Lower leg skin (tissue), 4 donors: ENCODE measurements at places on chromosomes 7 and 10. TPM values are rescaled to one million over a fixed set of nuclear protein-coding genes. Genes with fewer than 3 reads are reported as not detected.

DNMBP gene
- total RNA-seq = 78.0 TPM

GDF2 gene
- total RNA-seq = not detected

SLC29A3 gene
- total RNA-seq = 5.7 TPM

CCZ1B gene
- 27.1 TPM for total RNA-seq

FAM241B gene
- total RNA-seq = 1.6 TPM

DNA sequence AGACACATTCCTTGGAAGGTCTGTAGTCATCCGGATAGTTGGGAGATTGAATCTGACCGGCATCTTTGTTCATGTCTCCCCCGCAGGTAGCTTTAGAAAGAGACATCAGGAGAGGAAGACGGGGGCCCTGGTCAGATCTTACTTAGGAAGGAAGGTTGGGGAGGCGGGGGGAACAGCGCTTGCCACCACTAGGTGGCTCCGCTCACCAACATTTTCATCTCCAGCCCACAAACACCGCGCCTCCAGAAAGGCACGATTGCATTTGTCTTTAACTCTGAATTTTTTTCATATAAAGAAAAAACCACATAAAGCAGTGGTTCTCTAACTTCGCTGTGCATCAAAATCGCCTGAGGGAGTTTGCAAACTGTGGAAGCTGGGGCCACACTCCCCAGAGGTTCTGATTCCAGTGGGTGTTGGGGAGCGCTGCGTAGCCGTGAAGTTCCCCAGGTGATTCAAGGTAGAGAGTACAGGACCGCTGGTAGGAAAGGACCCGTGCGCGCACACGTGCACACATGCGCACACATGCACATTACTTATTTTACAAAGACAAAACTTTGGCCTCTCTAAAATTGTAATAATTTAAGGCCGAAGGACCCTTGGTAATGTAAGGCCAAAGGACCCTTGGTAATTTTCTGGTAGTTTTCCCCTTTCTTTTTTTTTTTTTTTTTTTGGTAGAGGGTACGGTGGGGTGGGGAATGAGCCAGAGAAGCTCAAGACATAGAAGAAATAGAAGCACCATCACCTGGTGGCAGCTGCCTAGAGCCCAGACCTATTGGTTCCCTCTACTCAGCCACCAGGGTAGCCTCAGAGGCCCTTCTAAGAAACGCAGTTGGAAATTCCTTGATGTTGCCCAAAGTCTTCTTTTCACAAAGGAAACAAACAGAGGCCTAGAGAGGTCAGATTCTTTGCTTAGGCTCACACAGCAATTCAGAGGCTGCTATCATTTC lies 37.4 kb upstream of the OPALIN start:
- DNase-seq = peak; percentile 30

DNA sequence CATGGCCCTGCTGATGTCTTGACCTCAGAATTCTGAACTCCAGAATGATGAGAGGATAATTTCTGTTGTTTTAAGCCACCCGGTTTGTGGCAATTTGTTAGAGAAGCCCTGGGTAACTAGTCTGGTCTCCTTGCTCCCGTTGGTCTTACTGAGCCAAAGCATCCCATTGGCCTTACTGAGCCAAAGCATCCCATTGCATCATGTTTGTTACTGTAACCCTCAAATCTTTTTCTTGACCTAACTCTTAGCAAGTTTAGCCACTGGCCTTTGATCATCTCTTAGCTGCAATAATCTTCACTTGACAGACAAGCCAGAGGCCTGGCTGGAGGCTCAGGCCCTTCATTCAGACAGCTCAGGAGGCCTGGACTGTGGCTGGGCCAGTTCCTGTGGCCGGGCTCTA lies 21.8 kb downstream of the TBXAS1 start:
- peak; percentile 26 for DNase-seq

DNA sequence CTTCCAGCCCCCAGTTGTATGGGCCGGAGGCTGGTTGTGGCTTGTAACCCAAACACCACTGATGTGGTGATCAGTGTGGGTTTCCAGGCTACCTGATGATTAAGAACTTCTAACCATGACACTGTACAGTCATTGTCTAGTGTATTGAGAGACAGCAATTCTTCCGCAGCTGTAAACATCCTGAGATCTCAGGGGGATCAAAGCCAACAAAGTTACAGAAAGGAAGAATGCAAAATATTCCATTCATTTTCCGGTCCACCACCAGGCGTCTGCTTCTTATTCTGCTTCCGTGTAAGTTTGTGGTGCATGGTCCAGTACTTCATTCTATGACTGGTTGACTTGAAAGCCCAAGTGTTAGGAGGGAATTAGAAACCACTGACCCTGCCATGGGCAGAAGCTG lies 10.3 kb upstream of the GLI3 start:
- no peak for DNase-seq

- DNase-seq = no peak
Observed at GRCh38 chr7:134368851-134369544, 52.3 kb upstream of the SLC35B4 start.

DNA sequence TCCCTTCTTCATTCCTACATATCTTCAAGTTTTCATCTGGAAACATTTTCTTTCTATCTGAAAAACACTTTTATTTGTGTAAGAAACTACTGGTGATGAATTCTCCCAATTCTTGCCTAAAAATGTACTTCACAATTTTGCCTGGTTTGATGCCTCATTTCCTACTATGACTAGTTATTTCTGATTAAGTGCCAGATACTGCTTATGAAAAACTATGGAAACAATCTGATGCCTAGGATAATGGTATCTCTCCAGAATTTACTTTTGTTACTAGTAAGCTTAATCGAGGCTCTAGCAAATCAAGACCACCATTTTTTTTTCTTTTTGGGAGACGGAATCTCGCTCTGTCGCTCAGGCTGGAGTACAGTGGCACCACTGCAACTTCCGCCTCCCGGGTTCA lies 31.3 kb downstream of the CACUL1 start:
- DNase-seq = no peak

GRCh38 chr7:80392229-80393169 lies 119.4 kb downstream of the GNAT3 start:
- no peak for DNase-seq

GRCh38 chr7:98211221-98211675 lies at the start of gene BHLHA15:
BHLHA15 (plus strand) TSS chr7:98211439; CDS start chr7:98212310, 871 bp downstream.
- DNase-seq = peak; percentile 84

DNA sequence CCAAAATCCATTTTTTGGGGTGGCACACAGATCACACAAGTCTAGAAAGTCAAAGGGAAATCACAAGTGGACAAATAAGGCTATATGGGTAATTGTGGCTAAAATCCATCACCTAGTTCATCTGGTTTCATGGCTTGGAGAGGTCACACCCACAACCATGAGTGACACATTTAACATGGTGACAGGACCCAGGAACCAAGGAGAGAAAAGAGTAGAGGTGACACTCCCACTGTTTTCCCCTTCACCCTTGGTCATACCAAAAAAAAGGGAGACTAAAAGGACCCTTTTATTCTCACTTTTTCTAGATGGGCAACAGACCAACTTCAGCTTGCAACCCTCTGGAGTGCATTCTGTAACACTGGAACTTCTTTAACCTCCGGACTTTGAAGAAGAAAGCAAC lies 46.2 kb upstream of the ZNF107 start:
- no peak for DNase-seq

GRCh38 chr7:131188367-131189339 lies 139.0 kb upstream of the MKLN1 start:
- DNase-seq = peak; percentile 66

GRCh38 chr7:152899004-152899403 lies 139.5 kb downstream of the ACTR3B start:
- no peak for DNase-seq

DNA sequence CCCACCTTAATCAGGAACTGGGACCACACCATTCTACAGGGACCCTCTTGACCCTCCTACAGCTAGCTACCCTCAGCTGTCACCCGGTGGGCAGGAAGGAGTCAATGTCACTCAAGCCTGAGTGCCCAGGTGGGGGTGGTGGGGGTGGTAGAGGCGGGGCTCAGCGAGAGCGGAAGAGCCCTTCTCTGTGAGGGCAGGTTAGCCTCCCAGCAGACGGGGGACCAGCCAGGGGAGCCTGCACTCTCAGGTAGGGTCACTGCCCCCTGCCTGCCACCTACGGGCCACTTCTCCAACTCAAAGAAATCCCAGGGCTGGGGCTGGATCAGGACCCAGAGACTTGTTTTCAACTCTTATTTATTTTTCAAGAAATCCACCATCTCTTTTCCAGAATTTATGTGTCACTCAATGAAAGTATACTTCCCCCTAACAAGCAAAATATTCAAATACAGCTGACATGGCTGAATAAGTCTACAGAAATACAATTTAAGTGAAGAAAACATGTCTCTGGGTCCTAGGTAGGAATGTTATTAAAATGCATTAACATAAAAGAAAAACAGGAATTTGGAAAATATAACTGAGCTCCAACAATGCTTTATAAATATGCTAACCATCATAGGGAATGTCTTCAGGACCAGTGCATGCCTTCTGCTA lies 63.4 kb upstream of the DDC start:
- no peak for DNase-seq

DNA sequence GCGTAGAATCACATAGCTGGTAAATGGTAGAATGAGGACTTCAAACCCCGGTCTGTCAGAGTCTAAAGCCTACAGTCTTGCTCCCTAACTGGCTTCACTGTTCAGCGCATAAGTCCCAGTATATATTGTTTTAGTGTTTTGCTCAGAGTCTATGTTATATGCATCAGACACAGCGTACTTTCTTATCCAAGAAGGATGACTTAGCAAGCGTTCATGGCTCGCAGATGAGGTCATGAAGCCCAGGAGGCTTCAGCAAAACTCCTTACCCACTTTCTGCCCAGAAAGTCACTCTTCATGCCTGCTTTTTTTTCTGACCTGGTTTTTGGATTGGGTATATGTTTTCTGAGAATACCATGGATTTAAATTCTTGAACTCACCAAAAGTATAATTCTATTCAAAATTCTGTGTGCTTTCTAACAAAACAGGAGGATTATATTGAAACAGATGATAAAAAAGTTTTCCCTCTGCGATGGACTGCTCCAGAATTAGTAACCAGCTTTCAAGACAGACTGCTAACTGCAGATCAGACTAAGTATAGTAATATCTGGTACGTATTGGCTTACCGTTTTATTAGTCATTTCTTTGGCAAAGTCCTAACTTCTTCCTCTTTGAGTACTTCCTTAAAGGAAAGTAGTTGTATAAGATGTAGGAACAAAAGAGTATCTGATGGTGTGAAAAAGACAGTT lies 24.6 kb upstream of the BHLHA15 start:
- DNase-seq = no peak

GRCh38 chr10:26494018-26494417 lies 55.9 kb downstream of the APBB1IP start:
- no peak for DNase-seq

DNA sequence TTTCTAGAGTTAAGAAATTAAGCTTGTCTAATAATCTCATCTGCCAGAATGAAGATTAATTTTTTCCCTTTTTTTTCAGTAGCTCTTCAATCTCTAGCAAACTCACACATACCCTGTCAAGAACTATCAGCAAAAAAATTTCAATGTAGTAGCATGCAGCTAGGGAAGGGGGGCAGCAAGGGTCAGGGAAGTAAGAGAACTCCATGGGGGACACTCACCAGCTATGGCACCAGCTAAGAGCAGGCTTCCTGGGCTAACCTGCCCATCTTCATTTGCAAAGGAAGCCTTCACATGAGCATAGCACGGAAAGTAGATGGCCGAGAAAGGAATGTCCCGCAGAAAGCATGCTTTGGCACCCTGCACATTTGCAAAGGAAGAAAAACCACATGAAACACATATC lies 190.4 kb downstream of the SLC25A13 start:
- no peak for DNase-seq

DNA sequence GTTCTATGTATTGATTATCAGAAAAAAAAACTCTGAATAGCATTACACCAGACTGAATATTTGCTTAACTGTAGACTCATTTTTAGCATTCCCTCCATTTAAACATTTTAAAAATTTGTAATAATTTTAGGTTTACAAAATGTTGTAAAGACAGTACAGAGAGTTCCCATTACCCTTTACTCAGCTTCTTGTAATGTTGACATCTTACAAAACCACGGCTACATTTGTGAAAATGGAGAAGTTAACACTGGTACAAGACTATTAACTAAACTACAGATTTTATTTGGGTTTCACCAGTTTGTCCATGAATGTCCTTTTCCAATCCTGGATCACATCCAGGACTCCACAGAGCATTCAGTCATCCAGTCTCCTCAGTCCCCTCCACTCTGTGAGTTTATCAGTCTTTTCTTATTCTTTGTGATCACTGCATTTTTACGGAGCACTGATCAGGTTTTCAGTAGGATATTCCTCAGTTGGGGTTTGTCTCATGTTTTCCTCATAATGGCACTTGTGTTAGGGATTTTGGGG lies 130.0 kb upstream of the EEPD1 start:
- no peak for DNase-seq

GRCh38 chr10:125773687-125774543 lies 1.7 kb downstream of the MMP21 start:
- no peak for DNase-seq

DNA sequence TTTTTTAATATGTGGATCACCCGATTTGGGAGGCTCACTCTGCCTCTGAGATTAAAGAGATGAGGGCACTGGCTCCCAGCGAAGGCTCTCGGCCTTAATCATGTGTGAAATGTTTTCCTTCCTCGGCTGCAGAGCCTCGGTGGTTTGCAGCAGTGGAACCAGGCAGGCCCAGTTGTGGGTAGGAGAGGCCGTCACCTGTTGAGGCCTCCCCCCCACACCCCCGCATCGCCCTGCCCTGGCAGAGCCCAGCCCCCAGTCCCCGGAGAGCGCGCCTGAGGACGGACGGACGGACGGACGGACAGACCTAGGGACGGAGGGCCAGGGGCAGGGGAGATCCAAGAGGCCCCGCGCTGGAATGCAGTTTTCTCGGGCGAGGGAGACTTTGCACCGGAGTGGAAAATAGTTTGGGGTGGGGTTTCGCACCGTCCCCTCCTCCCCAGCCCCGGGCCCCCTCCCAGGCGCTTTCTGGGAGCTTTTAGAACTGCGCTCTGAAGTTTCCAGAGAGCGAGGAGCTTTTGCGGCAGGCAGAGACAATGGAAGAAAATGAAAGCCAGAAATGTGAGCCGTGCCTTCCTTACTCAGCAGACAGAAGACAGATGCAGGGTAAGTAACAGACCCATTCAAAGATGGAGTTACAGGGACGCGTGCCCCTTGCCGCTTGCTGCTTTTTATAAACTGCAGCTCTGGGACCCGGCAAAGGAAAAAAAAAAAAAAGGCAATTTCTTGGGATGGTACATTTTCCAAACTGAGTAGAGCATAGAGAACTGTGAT lies at the start of gene KIAA1217:
Gene KIAA1217, plus strand, starts transcription at position 478 of the 771 bp plus-strand sequence. Its CDS starts 56 bp downstream, at position 534.
- peak; percentile 23 for DNase-seq

- no peak for DNase-seq
Observed at GRCh38 chr7:22669692-22670421, 57.1 kb upstream of the IL6 start.

DNA sequence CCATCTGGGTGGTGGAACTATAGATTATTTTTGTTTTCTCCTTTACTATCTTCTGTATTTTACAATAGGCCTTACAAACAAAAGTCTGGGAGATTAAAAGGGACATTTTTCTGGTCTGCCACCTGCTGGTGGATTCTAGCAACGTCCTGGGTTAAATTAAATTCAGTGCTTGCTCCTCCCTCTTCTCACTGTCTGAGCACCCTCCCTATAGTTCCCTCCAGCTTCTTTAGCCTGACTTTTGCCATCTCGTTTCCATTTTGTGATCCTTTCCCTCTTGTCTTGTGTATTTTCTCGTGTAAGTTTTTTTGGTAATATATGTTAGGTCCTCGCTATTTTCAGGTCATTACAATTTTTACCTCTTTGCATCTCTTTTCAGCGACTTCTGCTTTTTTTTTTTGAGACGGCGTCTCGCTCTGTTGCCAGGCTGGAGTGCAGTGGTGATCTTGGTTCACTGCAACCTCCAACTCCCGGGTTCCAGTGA lies 16.1 kb downstream of the ANKRD16 start:
- DNase-seq = peak; percentile 91
